Glomerular endothelial cell (primary cell): ENCODE measurements at places on chromosomes 5 and 9.

GRCh38 chr5:68215898-68216244 is 315 bp downstream of the PIK3R1 start:
- DNase-seq: no peak

DNA sequence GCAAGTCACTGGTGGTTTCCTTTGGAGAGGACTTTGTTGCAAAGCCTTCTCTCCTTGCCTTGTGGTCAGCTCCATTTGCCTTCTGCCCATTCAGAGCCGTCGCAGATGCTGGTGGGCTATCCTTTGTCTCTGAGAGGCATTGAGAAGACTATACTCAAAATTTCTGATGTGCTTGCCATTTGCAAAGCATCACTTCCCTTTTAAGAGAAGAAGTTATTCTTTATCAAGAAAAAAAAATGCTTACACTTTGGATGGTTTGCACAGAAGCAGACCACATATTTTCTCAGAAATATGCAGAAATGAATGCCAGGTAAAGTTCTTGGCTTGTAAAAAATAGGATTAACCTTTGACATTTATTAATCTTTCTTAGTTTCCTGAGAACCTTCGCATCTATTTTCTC is 195.8 kb upstream of the KLF4 start:
- no peak for DNase-seq

- no peak for DNase-seq
Observed at GRCh38 chr5:93340881-93341280, 240.1 kb downstream of the NR2F1-AS1 start.

- DNase-seq: no peak
Observed at GRCh38 chr5:93395971-93396379, 185.0 kb downstream of the NR2F1-AS1 start.

DNA sequence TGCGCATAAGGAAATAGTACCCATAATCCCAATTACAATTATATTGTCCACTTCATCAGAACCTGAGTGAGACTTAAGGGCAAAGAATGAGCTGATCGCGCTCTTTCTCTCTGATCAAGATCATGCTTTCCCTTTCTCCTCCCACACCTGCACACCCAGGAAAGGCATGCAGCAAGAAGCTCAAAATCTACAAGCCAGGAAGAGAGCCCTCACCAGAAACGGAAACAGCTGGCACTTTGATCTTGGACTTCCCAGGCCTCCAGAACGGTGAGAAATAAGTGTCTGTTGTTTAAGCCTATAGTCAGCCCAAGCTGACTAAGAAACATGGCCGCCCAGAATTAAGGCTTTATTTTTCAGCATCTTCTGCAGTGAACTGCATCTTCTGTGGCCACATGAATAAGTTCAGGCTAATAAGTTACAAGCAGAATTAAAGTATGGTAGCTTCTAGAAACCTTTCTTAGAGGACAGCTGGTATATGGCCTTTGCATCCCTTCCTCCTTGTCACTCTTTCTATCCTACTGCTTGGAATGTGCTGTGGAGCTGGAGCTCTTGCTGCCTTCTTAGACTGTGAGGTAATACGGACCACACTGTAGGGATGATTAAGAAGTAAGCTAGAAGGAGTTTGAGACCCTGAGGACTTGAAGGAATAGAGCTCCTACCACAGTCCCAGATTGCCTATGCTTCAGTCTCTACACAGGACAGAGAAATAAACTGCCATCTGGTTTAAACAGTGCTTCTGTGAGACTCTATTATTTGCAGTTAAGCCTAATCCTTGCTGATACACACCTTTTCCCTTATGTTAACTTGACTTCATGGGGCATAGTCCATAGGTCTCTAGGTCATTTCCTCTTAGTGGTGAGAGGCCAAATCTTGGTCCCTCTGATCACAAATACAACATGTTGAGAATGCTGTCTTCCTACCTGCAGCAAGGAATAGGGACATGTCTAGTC is 17.2 kb downstream of the OR2S2 start:
- no peak for DNase-seq

DNA sequence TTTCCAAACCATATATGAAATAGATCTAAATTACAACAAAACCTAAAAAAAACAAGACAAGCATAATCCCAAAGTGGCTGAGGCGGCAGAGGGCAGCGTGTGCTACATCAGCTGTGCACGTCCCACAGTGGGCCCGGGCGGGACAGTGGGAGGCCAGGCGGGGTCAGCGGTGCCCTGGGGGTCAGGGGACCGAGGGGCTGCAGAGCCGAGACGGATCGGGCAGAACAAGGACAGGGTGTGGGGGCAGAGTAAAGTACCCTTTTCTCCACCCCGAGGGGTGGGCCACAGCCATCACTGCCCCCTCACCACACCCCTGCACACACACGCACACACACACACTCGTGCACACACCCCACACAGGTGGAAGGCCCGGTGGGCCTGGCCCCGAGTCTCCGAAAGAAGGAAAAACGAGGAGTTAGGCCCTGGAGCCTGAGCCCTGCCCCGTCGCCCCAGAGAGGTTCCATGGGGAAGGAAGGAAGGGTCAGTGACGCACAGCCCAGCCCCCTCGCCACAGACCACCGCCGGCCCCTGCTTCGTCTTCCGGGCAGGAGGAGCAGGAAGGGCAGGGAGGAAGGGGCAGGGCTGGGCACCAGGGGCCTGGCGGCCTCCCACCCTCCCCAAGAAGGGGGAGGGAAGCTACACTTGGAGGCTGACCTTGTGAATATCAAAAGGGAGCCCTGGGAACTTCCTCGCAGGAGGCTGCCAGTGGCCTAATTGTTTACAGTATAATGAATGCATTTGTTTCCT is 49.6 kb upstream of the UBAC1 start:
- DNase-seq: no peak

GRCh38 chr5:1118231-1118698 is 6.4 kb upstream of the SLC12A7 start:
- no peak for DNase-seq

GRCh38 chr5:31445041-31445600 is 86.8 kb downstream of the DROSHA start:
- DNase-seq: no peak

- no peak for DNase-seq
Observed at GRCh38 chr5:171770153-171770552, 15.5 kb upstream of the SMIM23 start.

DNA sequence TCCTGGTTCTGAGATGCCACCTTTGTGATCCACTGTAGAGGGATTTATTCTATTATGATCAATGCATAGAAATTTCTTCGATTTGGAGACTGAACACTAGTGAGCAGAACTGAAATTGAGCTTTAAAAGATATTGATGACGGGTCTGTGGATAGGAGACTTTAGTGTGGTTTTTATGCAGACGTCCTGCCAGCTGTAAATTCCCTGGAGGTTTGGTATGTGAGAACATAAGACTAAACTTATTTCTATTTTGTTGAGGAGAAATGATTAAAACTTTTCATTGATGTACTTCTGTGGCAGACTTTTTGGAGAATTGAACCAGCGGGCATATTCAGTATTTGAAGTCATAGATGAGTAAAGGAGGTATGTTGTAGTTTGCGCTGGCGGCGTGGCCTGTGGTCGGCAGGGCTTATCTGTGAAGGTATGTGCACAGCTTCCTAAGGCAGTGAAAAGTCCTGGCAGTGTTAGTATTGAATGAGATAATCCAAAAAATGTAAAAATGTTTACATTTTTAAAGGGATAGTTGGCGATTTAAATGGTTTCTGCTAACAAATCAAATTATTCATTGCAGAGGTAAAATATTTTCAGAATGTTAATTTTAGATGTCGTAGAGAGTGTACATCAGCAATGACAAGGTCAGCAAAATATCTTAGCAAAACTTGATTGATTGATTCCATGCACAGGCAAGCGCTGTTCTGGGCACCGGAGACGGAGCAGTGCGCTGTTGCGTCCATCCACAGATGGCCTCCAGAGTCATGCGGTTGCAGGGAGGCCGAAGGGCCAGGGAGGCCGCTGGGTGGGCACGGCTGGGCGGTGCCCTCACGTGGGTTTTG is 20.4 kb downstream of the TENT4A start:
- DNase-seq: no peak

GRCh38 chr9:126412905-126413304 is 86.3 kb downstream of the MVB12B start:
- no peak for DNase-seq

GRCh38 chr5:177309351-177310191 is 2.1 kb downstream of the MXD3 start:
- DNase-seq: no peak

DNA sequence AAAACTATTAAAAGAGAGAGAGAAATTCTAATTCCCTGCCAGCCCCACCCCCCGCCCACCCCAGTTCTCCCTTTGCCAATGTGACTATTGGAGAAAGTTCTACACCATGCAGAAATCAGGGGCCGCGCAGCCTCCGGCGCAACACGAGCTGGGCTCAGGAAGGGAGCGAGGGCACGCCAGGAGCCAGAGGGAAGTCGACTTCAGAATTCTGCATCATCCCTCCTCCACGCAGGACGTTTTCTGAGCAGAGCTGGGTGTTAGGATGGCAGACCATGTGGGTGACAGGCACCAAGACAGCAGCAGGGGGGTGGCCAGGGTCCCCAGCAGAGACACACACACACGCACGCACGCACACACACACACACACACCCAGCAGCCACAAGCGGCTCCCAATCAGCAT is 72.6 kb downstream of the PTCH1 start:
- DNase-seq: no peak

GRCh38 chr5:98755406-98755805 is 18.1 kb upstream of the RGMB start:
- DNase-seq: no peak

DNA sequence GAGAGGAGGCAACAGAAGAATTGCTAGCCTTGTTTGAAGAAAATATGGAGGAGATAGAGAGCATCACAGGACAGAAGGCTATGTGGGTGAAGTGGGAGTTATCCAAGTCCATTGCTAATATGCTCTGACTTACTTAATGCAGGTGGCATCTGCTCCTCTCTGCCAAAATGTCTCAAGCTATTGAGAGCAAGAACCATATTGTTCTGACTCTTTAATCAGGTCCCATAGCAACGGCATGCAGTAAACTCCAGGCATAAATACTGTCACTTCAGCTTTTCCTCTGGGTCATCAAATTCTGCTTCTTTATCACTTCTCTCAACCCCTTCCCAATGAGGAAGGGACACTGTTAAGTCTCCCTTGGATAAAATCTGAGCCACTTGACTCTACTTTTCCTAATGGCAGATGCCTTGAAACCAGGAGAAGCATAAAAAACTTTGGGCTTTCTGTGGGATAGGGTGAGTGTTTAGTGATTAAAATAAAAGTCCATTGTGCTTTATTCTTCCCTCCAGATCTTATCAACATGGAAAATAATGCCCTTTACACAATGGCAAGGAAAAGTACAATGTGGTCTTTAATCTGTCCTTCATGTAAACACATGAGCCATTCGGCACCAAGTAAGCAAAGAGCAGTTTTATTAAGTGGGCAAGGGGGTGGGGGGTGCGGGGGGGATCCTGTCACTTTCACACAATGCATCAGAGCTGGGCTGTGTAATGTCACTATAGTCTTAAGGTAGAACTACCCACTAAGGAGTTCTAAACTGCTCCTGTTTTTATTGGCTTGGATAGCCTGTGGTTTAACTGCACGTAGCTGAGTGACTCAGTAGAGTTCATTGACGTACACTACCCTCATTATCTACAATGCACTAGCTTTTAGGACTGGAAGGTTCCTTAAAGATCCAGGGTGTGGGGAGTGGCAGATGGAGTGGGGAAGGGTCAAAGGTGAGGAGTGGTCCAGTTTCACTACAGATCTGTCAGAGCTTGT is 71.0 kb upstream of the TARS1 start:
- no peak for DNase-seq

DNA sequence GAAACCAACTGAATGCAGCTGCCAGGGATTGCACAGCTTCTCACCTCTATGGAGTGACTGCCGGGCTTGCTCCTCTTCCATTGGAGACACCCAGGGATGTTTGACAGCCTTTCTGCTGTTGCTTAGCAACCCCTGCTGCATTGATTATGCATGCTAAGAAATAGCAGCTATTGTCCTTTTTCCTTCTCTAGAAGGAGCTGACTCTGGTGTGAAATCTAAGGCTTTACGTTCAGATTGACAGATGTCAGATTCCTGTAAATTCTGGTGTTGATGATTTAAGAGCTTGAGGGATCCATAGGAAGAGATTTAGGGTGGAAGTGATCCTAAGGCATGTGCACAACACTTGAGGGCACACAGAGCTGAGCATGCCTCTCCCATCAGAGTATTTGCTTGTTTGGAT is 267.7 kb downstream of the NTRK2 start:
- no peak for DNase-seq

DNA sequence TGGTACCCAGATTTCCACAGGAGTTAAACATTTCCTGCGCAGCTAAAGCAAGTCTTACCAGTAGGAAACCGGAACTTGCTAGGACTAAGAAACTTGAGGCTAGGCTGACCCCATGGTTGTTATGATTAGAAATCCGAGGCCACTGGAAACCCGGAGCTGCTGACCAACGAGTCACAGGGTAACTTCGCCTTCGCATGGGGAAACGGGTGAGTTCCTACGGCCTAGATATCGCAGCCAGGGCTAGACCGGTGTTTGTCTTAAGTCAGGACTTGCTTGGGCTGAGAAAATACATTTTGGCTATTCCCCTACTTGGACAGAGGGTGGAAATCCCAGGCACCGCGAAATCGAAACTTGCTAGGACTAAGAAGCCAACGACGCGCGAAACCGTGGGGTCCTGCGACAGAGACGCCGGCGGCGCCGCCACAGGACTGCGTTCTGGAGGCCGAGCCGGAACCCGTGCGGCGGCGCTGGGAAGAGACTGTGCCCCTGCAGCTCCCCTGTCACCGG is 1.6 kb upstream of the ANXA2R start:
- DNase-seq: peak; percentile 56

GRCh38 chr5:134022333-134022732 is 17.6 kb upstream of the VDAC1 start:
- no peak for DNase-seq

- no peak for DNase-seq
Observed at GRCh38 chr5:66720780-66721179, 124.6 kb downstream of the MAST4 start.

DNA sequence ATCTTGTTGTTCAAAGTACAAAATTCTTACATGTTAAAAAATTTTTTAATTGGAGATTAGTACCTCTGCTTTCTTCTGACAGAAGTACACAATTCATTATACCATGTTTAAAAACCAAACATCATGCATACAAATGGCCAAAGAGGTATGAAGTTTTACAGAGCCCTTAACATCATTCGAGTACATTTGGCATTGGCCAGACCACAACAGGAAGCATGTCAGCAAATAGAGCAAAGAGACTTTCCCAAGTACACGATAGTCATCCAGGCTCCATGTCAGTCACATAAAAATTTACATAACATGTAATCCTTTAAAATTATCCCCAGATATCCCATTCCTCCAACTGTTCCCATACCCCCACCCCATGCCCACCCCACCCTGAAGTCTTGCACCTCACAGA is 22.5 kb downstream of the HMGCS1 start:
- DNase-seq: no peak

DNA sequence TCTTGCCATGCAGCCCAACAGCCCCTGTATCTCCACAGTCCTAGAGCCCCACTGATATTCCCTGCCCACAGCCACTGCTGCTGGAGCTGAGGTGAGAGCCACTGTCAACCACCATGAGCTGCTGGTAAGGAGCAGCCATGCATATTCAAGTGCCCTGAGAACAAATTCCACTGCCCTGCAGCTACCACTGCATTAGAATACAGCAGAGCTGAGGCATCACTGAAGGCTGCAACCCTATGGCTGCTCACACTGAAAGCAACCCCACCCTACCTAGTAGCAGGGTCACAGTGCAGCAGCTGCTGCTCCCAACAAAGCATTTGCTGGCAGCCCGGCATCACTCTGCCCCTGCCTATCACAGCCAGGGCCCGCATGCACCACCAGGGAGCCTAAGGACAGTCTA is 68.6 kb downstream of the SKIC3 start:
- DNase-seq: no peak

GRCh38 chr9:136868644-136869043 is 2.5 kb upstream of the EDF1 start:
- no peak for DNase-seq
